Spinal cord (tissue), 10 donors: ENCODE measurements at places on chromosomes 11 and 22. TPM values are rescaled to one million over a fixed set of nuclear protein-coding genes. Genes with fewer than 3 reads are reported as not detected.

GRCh38 chr11:125373426-125374391 lies 122.4 kb downstream of the FEZ1 start:
- DNase-seq = no peak
- no peak overlapping the region for H3K27ac ChIP-seq
- no peaks in the 10 kb centered on the region for H3K27me3 ChIP-seq
- H3K36me3 ChIP-seq = peaks cover 11% of the 10 kb centered on the region
- H3K4me3 ChIP-seq = no peak overlapping the region
- peaks cover 41% of the 10 kb centered on the region for H3K4me1 ChIP-seq

The PRCP gene
- 143 TPM for total RNA-seq

- H3K4me3 ChIP-seq = no peak overlapping the region
- H3K27ac ChIP-seq = no peak overlapping the region
- peaks cover 18% of the 10 kb centered on the region for H3K4me1 ChIP-seq
- DNase-seq = no peak
- no peaks in the 10 kb centered on the region for H3K36me3 ChIP-seq
- H3K27me3 ChIP-seq = no peaks in the 10 kb centered on the region
These were observed 27.8 kb downstream of the TEAD1 start for GRCh38 chr11:12701811-12702592.

GRCh38 chr22:17235149-17235655 lies 16.0 kb upstream of the ADA2 start:
- no peak overlapping the region for H3K27ac ChIP-seq
- DNase-seq = no peak
- no peaks in the 10 kb centered on the region for H3K36me3 ChIP-seq

GRCh38 chr22:24834845-24835570 lies 29.0 kb downstream of the SGSM1 start:
- no peak overlapping the region for H3K27ac ChIP-seq
- DNase-seq = peak; percentile 21
- peaks cover 7% of the 10 kb centered on the region for H3K36me3 ChIP-seq
- H3K4me3 ChIP-seq = no peak overlapping the region

DNA sequence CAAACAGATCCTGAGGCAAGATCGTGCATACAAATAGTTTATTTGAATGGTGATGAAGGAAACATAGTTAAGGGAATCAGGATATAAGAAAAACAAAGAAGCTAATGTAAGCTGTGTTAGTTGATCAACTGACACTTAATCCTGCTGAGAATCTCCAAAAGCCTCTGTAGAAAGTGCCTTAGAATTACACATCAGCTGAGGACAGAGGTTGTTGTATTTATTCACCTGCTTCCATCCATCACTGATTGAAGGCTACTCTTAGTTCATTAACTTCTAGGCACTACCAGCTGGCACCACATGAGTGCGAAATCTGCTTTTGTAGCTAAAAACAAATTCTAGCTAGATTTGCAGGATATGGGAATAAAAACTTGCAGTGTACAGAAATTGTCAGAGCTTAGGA lies 1082.0 kb upstream of the CNTN5 start:
- no peak for DNase-seq
- H3K27ac ChIP-seq = no peak overlapping the region
- no peak overlapping the region for H3K4me3 ChIP-seq
- H3K27me3 ChIP-seq = no peaks in the 10 kb centered on the region

The LUZP2 gene
- 80.1 TPM for total RNA-seq

GRCh38 chr11:82750643-82751139 lies 17.0 kb upstream of the FAM181B start:
- no peak for DNase-seq
- H3K27ac ChIP-seq = peak overlapping the region; percentile 64
- H3K27me3 ChIP-seq = no peaks in the 10 kb centered on the region
- no peak overlapping the region for H3K4me3 ChIP-seq
- peaks cover 5% of the 10 kb centered on the region for H3K4me1 ChIP-seq

DNA sequence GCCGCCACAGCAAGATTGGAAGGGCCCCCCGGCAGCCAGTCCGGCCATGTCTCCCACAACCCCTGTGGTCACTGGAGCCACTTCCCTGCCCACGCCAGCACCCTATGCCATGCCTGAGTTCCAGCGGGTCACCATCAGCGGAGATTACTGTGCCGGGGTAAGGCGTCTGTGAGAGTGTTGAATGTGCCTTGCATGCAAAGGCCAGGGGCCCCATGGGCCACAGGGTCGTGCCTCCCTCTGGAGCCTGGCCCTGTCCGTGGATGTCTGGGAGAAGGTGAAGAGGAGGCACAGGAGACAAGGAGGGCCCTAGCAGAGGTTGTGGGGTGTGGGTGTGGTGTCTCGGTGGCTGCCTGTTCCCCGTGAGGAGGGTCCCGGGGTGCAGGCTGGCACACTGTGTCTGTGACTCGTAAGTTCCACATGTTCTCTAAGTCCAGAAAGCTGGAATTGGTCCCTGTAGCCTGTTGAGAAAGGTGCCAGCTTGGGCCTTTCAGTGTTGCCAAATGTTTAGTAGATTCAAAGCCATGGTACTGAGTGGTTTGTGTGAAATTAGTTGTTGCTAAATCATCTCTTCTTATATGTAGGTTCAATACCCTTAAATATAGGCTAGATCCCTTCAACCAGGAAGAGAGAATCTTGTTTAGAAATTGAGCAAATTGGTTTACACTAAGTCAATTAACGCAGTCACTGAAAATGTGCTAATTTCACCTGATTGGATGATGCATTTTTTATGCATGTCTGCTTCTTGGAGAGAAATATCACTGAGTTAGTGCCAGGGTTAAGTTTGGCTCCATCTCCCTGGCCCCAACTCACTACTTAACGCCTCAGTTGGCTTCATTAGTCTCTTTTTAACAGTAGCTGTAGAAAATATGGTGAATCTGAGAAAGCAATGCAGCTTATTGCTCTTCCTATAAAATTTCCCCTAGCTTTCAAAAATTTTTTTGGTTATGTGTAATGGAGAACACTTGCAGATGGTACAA lies 23.8 kb downstream of the AMPD3 start:
- peaks cover 4% of the 10 kb centered on the region for H3K36me3 ChIP-seq
- H3K27ac ChIP-seq = no peak overlapping the region
- H3K4me3 ChIP-seq = no peak overlapping the region

The SYNGR1 gene
- 63.8 TPM for total RNA-seq

DNA sequence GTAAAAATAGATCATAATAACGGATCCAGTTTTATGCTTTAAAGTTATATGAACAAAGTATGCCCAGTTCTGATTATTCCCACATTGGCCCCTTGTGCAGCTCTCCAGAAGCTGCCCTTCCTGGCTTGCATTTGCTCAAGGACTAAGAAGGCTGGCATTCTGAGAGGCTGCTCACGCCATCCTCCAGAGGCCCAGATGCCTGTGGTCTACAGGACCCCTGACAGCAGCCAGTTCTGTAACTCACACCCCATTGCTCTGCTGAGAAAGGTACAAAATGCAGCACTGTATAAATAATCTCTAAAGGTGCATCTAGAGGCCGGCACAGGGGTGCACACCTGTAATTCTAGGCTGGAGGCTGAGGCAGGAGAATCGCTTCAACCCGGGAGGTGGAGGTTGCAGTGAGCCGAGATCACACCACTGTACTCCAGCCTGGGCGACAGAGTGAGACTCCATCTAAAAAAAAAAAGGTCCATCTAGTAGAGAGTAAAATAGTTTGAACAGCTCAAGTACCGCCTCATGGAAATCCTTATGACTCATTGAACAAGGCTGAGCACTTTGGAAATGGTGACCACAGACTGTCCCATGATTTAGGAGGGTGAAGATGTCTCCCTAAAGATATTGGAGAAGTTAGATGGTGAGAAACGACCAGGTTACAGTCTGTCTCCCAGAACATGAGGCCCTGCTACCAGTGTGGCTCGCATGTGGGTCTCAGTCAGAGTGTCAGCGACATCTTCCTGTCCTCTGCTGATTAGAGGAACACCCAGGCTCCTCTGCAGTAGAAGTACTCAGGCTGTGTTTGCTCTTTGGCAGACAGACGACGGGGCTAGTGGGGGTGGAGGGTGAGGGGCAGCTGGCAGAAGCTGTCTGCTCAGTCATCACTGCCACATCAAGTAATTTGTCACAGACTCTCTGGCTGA lies 56.3 kb downstream of the KREMEN1 start:
- H3K27ac ChIP-seq = no peak overlapping the region
- no peak overlapping the region for H3K4me3 ChIP-seq
- no peaks in the 10 kb centered on the region for H3K4me1 ChIP-seq
- H3K27me3 ChIP-seq = no peaks in the 10 kb centered on the region
- no peak for DNase-seq

DNA sequence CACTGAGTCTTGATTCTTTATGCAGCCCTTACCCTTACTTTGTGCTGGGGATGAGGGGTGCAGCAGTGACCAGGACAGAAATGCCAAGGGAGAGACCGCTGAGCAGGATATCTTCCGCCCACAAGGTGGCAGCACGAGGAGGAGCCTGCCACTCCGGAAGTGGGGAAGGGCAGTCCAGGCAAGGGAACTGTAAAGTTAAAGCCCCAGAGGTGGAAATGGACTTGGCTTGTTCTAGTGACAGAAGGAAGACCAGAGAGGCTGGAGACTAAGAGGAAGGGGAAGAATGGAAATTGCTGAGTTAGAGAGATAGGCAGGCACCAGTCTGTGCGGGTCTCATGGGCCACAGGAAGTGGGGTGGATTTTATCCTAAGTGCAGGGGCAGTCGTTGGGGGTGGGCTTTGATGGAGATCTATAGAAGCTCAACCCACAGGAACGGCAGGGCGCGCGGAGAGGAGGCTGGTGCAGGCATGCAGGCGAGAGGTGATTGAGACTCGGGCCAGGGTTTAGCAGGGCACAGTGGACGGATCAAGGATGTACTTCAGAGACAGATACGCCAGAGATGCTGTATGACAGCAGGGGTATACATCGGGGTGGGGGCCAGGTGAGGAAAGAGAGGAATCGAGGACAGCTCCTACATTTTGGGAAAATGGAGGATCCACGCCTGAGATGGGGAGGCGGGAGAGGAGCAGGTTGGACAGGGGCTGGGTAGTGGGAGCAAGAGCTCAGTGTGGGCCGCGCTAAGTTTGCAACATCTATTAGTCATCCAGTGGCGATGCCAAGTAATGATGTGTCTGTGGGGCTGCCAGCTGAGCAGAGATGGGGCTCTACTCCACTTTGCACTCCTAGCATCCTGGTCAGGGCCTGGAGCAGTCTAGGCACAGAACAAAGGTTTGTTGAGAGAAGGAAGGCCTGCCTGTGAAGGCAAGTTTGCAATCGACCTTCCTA lies 3.3 kb upstream of the GRK2 start:
- H3K27me3 ChIP-seq = no peaks in the 10 kb centered on the region
- H3K27ac ChIP-seq = no peak overlapping the region
- peak; percentile 88 for DNase-seq
- H3K36me3 ChIP-seq = peaks cover 16% of the 10 kb centered on the region
- no peak overlapping the region for H3K4me3 ChIP-seq
- peaks cover 42% of the 10 kb centered on the region for H3K4me1 ChIP-seq

- DNase-seq = no peak
- peaks cover 55% of the 10 kb centered on the region for H3K4me1 ChIP-seq
- no peak overlapping the region for H3K27ac ChIP-seq
- H3K36me3 ChIP-seq = peaks cover 83% of the 10 kb centered on the region
- H3K27me3 ChIP-seq = peaks cover 3% of the 10 kb centered on the region
These were observed 1.1 kb upstream of the CEND1 start for GRCh38 chr11:790721-791564.

The GP1BB gene
- total RNA-seq = 14.4 TPM

The IFITM5 gene
- not detected for total RNA-seq

DNA sequence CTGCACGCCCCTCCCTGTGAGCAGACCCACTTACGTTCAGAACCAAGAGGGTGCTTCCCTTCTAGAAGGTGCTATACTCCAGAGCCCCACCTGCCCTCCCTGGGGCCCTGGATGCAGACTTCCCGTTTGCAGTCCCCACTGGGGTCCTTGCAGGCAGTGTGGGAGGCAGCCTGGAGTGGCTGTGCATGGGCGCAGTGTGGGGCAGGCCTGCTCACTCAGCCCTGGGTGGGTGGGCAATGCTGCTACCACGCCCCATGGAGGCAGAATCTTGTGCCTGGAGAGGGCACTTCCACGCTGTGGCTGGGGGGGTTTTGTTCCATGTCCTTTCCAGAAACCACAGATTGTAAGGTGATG lies 116.2 kb downstream of the KCNQ1OT1 start:
- no peak overlapping the region for H3K4me3 ChIP-seq
- DNase-seq = no peak
- H3K27ac ChIP-seq = no peak overlapping the region
- peaks cover 56% of the 10 kb centered on the region for H3K4me1 ChIP-seq
- H3K36me3 ChIP-seq = peaks cover 11% of the 10 kb centered on the region

The P2RX6 gene
- 1.6 TPM for total RNA-seq

- DNase-seq = no peak
- no peaks in the 10 kb centered on the region for H3K4me1 ChIP-seq
- no peaks in the 10 kb centered on the region for H3K36me3 ChIP-seq
- no peak overlapping the region for H3K4me3 ChIP-seq
- no peaks in the 10 kb centered on the region for H3K27me3 ChIP-seq
These were observed 583.9 kb upstream of the LRRC4C start for GRCh38 chr11:42043312-42043711.

GRCh38 chr11:69348414-69349235 lies 54.7 kb downstream of the MYEOV start:
- no peak overlapping the region for H3K4me3 ChIP-seq
- no peaks in the 10 kb centered on the region for H3K36me3 ChIP-seq
- DNase-seq = no peak
- H3K4me1 ChIP-seq = no peaks in the 10 kb centered on the region
- H3K27me3 ChIP-seq = no peaks in the 10 kb centered on the region

GRCh38 chr11:128095466-128095981 lies 491.8 kb downstream of the ETS1 start:
- no peaks in the 10 kb centered on the region for H3K4me1 ChIP-seq
- H3K36me3 ChIP-seq = no peaks in the 10 kb centered on the region
- no peak overlapping the region for H3K4me3 ChIP-seq
- no peaks in the 10 kb centered on the region for H3K27me3 ChIP-seq

The MUC2 gene
- not detected for total RNA-seq

The SLCO2B1 gene
- 32.2 TPM for total RNA-seq

GRCh38 chr11:16891964-16892363 lies 122.2 kb downstream of the PLEKHA7 start:
- no peak overlapping the region for H3K27ac ChIP-seq
- no peaks in the 10 kb centered on the region for H3K4me1 ChIP-seq
- no peaks in the 10 kb centered on the region for H3K36me3 ChIP-seq
- H3K4me3 ChIP-seq = no peak overlapping the region
- H3K27me3 ChIP-seq = no peaks in the 10 kb centered on the region
- no peak for DNase-seq

GRCh38 chr11:74634537-74634936 lies 42.2 kb downstream of the POLD3 start:
- DNase-seq = no peak
- no peak overlapping the region for H3K27ac ChIP-seq
- no peak overlapping the region for H3K4me3 ChIP-seq
- H3K36me3 ChIP-seq = peaks cover 8% of the 10 kb centered on the region
- H3K27me3 ChIP-seq = no peaks in the 10 kb centered on the region

- no peak for DNase-seq
- H3K4me1 ChIP-seq = peaks cover 12% of the 10 kb centered on the region
- no peaks in the 10 kb centered on the region for H3K36me3 ChIP-seq
- no peak overlapping the region for H3K27ac ChIP-seq
- H3K27me3 ChIP-seq = no peaks in the 10 kb centered on the region
These were observed 2.3 kb downstream of the PRSS23 start for GRCh38 chr11:86802601-86803051.

DNA sequence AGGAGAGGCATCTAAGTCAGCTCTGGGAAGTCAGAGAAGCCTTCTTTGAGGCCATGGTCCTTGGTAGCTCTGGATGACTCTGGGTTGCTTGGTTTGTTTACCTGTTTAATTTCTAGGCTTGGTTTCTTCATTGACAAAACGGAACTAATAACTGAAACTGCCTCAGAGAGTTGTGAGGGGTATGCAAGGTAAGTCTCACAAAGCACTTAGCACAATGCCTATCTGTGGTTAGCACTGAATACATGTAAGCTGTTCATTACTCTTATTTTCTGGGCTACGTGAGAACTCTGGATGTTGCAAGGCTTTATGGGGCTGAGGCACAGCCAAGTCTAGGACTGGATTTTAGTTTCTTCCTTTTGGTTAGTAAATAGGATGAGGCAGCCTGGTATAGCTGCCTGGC lies 225.8 kb upstream of the NCAM1 start:
- DNase-seq = no peak
- peak overlapping the region; percentile 49 for H3K27ac ChIP-seq
- no peak overlapping the region for H3K4me3 ChIP-seq
